RKO (cell line): ENCODE measurements at places on chromosomes 5 and 9.

DNA sequence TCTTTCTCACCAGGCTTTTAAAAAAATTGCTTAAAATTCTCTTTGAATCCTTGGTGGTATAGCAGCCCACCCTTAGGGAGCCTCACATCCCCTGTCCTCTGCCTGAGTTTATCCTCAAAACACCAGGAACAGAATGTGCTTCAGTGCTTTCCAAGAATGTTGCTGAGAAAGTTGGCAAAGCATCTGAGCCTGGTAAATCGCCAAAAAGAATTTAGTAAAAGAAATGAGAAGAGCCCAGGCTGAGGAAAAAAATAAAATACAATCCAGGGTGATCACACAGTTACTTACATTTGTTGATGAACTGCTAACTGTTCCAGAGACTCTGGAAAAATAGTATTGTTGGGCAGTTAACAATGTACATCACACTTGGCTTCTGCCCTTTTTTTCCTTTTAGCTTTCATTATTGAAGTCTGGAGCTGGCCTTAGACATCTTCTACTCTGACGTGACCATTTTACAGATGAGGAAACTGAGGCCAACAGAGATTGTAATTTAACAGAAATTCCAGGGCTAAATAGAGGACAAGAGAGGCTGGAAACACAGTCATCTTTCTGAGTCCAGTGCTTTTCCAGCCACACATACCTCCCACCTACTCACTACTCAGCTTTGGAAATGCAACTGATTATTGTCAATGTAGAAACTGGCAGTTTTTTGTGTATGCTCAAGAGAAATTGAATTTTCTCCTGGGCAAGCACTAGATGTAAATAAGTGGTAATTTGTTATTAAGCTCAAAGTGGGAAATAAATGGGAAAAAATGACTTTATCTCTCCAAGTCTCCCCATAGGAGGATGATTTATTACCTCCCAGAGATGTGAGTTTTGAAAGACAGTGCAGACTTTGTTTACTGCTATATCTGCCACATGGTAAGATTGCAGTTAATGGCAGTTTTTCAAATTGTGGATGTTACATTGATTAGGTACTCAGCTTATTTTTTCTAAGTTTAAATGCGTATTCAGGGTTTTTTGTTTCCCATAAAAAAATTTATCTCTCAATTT, 86.7 kb upstream of the ALDH1A1 start:
- no peak for DNase-seq

DNA sequence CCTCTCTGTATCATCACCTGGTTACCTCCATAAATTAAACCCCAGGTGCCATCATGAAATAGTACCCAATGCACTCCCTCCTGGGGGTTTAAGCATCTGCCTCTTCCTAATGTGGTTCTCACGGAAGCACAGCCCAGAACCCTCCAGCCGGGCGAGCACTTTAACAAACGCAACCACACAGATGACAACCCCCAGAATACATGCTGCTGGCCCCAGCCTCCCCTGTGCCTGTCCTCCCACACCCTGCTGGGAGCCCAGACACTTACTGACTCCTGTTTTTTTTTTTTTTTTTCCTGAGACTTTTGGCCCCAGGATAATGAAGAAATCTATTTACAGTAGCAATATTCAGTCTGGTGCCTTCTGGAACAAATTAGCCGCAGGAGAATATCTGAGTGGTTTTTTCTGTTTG, 50.0 kb upstream of the COL5A1 start:
- DNase-seq, result no peak

GRCh38 chr9:105064248-105065097, 136.5 kb upstream of the ABCA1 start:
- DNase-seq, result peak; percentile 67

GRCh38 chr5:143225511-143225910, 178.0 kb downstream of the NR3C1 start:
- no peak for DNase-seq

DNA sequence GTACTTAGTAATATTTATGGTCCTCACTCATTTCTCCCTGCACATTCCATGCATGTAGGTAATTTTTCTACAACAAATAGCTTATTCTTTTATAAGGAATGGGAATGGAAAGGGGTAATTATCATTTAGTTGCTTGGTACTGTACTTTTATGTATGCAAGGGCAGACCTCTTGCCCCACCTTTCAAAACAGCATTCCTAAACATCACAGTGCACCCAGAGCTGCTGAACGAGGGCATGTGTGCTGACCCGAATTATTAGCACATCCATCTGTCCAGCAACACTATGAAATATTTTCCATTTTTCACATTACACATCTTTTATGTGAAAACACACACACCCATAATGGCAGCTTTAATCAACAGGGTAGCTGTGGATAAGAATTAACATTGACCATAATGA, 228.6 kb upstream of the ARRDC3 start:
- DNase-seq, result no peak

GRCh38 chr5:159833846-159834245, 82.4 kb upstream of the ADRA1B start:
- no peak for DNase-seq

DNA sequence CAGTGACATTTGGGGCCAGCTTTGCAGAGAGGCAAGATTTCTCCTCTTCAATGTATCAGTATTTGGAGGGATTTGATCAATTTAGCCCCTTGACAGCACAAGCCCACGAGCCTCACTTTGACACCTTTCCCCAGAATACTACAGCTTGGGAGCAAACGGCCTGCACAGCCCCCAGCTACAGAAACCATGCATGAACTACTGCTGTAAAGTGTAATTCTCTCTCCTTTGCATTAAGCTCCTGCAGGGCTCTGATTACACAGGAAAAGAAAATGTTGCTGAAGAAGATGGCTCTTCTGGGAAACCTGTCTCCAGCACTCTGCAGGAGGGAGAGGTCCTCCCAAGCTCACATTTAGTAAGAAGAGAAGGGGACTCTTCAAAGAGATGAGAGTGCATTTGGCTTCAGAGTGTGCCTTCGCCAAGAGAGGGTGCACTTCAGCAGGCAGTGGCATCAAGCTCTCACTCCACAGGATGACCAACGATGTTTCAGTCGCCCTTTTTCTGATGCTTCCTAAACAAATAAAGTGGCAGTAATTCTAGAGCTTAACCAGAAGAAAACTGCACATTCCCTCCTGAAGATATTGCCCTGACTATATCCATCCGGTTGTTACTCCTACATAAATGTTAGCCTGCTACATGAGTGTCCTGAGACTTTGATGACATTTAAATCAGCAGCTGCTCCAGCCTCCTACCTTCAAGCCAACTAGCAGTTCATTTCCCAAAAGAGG, 272.2 kb downstream of the AUH start:
- DNase-seq, result peak; percentile 25

GRCh38 chr5:133741818-133742355, 129.5 kb upstream of the FSTL4 start:
- DNase-seq, result no peak

DNA sequence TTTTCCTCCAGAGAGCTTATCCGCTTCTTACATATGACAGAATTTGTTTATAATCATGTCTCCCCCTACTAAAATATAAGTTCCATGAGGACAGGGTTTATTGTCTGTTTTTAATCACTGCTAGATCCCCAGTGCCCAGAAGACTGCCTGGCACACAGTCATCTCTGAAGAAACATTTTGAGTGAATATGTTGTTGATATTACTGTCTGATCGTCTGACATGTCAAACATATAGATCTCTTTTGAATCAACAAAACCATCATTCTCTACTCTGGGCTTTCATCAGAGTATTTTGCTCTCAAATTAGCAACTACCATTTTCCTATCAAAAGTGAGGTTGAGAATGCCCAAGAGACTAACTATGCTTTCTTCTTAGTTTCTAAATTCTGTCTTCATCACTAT, 67.3 kb upstream of the SHISAL2B start:
- DNase-seq, result no peak

GRCh38 chr9:4581861-4582565, 80.1 kb upstream of the PLPP6 start:
- DNase-seq, result no peak

DNA sequence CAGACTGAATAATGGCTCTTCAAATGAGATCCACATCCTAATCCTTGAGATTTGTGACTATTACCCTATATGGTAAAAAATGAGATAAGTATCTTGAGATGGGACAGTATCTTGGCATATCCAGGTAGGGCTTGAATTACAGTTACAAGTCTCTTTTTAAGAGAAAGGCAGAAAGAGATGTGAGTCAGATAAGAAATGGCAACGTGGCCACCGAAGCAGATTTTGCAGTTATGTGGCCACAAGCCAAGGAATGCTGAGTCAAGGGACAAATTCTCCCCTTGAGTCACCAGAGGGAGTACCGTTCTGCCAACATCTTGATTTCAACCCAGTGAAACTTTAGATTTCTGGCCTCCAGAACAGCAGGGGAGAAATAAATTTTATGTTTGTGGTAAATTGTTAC, 1983.0 kb upstream of the C9orf72 start:
- DNase-seq, result peak; percentile 84

GRCh38 chr9:130301483-130302286, 36.1 kb downstream of the HMCN2 start:
- no peak for DNase-seq

- DNase-seq, result no peak
Measured at GRCh38 chr5:62132276-62132675, 173.7 kb upstream of the KIF2A start.

DNA sequence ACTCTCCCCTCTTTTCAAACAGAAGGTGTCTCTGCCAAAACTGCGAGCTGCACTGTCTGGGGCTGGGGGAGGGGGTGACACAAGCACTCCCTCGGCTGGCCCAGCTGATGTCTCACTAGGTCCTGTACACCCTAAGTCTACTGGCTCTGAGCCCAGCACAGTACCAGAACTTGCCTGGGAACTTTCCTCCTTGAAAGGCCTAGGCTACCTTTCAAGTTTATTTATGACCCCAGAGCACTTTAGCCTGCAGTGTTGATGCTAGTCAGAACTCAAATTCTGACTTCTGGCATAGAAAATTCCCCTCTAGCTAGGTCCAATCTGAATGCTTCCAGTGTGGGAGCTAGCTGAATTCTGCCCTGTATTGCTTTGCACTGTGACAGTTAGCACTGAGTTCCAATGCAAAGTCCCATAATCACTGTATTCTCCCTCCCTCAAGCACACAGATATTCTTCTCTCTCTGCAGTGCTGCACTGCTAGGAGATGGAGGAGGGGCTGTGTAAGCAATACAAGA, 10.5 kb downstream of the LURAP1L start:
- no peak for DNase-seq

DNA sequence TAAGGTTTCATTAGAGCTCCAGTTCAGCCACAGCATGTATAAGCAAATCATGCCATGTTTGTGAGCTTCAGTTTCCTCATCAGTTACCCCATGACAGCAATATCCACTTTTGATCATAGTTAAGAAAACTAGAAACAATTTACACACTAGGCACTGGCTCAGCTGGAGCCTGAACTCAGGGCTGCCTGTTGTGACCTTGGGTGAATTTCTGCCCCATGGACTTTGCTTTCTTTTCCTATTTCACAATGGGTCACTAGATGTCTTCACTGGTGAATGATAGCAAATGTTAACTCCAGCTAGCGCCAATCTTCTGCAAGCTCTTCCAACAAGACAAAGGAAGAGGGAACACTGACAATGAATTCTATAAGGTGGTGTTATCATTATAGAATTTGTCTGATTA, 233.3 kb upstream of the TRIM32 start:
- DNase-seq, result no peak

DNA sequence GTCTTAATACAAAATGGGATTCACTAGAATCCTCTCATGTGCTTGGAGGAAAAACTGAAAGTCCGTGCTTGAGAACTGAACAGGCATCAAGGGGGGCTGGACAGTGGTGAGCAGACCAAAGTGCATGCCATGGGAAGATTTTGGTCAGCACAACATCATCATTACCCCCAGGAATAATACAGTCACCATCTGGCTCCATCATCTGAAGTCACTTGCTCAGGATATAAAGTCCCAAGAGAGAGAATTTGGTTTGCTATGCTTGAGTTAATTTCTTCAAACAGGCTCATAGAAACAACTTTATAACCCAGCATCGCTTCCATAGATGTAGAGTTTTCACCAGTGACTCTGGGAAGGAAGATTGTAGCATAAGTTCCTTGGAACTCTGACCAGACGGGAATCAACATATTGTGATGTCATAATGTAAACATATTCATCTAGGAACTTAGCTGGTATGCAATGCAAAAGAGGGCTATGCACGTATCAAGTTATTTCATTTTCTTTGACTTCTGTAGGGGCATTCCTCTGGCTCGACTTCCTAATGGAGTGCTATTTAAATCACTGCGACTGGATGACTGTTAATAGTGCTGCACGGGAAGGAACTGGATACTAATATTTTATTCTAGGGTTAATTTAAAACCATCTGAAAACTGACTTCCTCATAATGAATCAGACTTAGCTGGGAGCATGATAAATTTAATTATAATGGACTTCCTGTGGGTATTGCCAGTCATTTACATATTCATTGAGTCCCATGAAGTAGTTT, 145.2 kb downstream of the MTRR start:
- no peak for DNase-seq

GRCh38 chr5:54556141-54556540, 38.6 kb downstream of the SNX18 start:
- DNase-seq, result no peak

GRCh38 chr9:106218854-106219253, 524.5 kb downstream of the TMEM38B start:
- DNase-seq, result peak; percentile 58

- no peak for DNase-seq
Measured at GRCh38 chr9:137317718-137318511, 15.8 kb upstream of the NRARP start.

DNA sequence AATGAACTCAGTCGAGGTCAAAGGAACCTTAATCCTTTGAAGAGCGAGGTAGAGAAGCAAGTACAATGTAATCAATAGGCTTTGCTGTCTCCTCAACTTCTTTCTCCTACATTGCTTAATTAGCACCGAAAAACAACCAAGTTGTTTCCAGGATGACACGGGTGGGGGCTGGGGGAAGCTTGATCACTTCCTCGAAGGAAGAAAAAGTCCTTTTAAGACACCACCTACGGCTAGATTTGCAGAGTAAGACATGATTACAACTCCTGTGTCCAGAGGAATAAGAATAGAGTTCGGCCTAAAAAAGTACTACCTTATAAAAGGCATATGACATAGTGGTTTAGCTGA, 811 bp upstream of the ARRDC3 start:
- peak; percentile 71 for DNase-seq

DNA sequence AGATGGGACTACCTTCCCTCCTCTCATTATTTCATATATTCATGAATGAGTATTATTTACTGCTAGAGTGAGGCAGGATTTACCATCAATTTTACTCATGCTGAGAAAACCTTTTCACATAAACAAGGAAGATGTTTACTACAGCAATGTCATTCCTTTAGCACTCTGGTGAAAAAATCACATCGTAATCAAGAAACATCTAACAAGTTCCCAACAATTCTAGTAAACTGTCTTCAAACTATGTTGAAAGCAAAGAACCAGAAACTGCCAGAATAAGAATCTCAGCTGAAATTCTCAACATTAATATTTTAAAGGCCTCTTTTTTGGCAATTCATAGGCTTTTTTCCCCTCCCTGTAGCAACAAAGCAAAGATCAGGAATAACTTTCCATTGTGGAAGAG, 28.2 kb downstream of the AUH start:
- no peak for DNase-seq

GRCh38 chr5:120306303-120306702, 157.8 kb upstream of the PRR16 start:
- DNase-seq, result peak; percentile 26

GRCh38 chr5:35924950-35925722, 13.3 kb downstream of the CAPSL start:
- no peak for DNase-seq

GRCh38 chr5:173472164-173472563, 143.9 kb upstream of the STC2 start:
- peak; percentile 54 for DNase-seq

GRCh38 chr9:4862506-4863250, 69.9 kb downstream of the RCL1 start:
- DNase-seq, result no peak

GRCh38 chr9:33297432-33297831, 7.1 kb downstream of the NFX1 start:
- DNase-seq, result no peak

GRCh38 chr9:88574953-88575352, 40.0 kb downstream of the NXNL2 start:
- no peak for DNase-seq
